NCI-H82 (cell line): ENCODE measurements at places on chromosomes 5 and 9.

DNA sequence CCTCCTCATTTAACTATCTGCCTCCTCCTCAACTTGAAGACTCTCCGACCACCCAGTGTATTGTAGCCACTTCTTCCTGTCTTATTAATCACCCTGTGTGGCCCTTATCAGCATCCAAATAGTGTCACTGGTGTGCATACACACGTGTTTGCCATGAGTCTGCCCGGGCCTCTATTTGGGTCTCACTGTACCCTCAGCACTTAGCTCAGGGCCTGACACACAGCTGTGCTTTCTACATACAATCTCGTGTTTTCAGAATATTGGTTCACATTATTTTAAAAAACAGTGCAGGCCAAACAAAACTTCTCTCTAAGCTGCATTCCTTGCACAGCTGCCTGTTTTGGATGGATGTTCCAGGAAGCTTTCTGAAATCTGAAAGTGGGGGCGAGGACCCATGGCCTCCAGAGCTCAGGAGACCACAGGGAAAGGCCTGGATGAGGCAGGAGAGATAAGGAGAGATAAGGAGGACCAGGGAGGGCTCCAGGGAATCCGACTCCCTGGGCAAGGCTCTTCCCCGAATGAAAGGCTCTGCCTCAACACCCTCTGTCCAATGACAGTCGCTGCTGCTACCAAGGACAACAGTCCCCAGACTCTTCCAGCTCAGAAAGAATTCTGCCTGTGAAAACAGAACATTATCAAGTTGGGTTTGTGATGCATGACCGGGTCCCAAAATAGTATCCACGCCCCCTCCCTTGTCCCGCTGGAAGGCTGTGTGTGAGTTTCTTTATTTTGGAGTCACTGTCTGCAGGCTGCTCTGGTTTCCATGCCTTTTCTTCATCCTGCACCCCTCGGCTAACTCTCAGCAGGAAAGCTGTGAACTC is 255.6 kb downstream of the NSG2 start:
- DNase-seq = no peak

GRCh38 chr5:126961702-126962101 is 68.7 kb downstream of the MARCHF3 start:
- DNase-seq = no peak

- no peak for DNase-seq
Measured at GRCh38 chr5:72644296-72644695, 137.1 kb upstream of the ZNF366 start.

DNA sequence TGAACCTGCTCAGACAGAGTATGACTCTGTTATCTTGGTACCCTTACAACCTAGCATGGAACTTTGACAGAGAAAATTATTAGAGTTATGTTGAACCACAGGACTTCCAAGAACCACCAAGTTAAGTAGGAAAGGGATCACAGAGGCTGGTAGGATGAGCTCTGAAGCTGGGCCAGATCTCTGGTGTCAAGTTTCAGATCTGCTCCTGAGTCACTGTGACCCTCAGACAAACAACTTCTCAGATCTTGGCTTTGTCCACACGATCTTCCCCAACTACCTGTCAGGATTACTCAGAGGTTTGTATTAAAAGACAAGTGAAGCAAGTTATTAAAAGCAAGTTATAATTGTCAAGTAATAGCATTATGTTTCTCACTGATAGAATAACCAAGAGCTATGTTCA is 189.0 kb downstream of the SEC61B start:
- DNase-seq = peak; percentile 8

GRCh38 chr9:112700085-112700484 is 17.8 kb downstream of the INIP start:
- DNase-seq = no peak

- no peak for DNase-seq
Measured at GRCh38 chr5:167712986-167713585, 578.4 kb upstream of the WWC1 start.

GRCh38 chr9:28616310-28616709 is 1043.0 kb upstream of the C9orf72 start:
- DNase-seq = no peak

- no peak for DNase-seq
Measured at GRCh38 chr5:5738797-5739489, 316.5 kb downstream of the ICE1 start.

- no peak for DNase-seq
Measured at GRCh38 chr5:78518365-78519197, 130.0 kb downstream of the LHFPL2 start.

DNA sequence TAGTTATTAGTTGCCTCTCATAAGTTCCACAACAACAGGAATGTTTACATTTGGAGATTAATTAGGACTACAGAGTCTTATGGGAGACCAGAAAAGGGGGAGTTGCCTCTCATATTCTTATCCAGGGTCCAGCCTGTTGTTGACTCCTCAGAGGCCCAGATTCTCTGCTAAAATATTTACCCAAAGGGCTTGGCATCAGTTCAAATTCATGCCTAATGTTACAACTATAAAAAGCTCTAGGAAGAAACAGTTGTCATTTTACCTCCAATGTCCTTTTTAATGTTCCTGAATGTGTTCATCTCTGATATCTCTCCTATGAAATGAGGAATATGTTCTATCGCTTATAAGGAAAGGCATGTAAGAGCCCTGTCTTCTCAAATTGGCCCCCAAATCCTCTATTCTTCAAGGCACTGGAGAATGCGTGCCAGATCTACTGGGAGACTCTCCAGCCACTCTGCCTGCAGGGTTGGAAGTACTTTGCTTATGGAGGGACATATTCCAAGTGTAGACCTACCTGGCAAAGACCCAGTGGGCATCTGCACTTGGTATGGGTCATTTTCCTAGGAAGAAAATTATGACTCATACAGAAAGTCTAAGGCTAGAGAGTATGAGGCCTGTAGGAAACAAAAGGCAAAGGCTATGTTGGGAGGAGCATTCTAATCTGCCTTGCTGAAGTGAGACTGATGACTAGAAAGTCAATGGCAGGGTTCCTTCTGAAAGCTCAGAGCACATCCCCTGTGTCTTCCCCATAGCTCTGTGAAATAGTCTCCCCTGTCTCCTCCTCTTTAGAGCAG is 192.6 kb downstream of the ESM1 start:
- no peak for DNase-seq

GRCh38 chr9:122076117-122076516 is 17.0 kb downstream of the TTLL11 start:
- no peak for DNase-seq

DNA sequence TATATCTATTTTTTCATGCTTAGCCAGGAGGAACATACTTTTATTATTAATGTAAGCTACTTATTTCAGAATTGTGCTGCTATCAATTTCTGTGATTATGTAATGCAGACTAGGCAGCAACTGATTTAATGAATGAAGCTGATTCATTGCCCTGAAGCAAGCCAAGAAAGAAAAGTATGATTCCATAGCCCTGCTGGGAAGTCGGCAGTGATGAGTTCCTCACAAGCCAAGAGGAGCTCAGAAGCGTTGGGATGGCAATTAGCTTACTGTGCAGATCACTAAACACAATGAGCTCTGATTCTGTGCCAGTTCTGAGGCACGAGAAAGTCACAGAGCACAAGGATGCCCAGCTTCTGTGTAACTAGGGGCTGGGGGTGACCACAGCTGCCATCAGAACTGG is 254.3 kb upstream of the KLF9 start:
- DNase-seq = no peak

GRCh38 chr5:65305913-65306312 is 175.8 kb downstream of the ADAMTS6 start:
- DNase-seq = no peak

GRCh38 chr5:9196403-9197227 is 349.3 kb downstream of the SEMA5A start:
- DNase-seq = peak; percentile 72

DNA sequence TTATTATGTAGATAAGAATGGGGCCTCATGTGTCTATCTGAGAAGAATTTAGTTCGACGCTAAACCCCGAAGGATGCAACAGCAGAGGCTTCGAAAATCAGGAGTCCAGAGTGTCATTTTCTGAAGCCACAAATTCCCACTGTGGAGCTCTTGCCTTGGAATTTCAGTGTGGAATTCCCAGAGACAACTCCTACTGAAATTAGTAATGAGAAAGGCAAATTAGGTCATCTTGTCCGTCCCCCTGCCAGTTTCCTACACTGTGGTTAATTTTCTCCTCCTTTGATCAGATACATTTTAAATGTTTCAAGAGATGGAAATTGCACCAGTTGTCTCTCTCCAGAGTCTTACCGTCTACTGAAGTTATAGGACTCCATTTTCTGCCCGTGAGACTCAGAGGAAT is 633.6 kb downstream of the BNC2 start:
- no peak for DNase-seq

- peak; percentile 98 for DNase-seq
Measured at GRCh38 chr5:138408023-138408422, 30.8 kb upstream of the REEP2 start.

GRCh38 chr5:1017691-1018455 is 9.3 kb downstream of the NKD2 start:
- no peak for DNase-seq

- no peak for DNase-seq
Measured at GRCh38 chr9:86819552-86819951, 127.8 kb downstream of the GAS1 start.

GRCh38 chr9:126303488-126303887 is 23.1 kb upstream of the MVB12B start:
- DNase-seq = peak; percentile 22

- DNase-seq = no peak
Measured at GRCh38 chr9:108905494-108905893, 28.4 kb downstream of the ELP1 start.

DNA sequence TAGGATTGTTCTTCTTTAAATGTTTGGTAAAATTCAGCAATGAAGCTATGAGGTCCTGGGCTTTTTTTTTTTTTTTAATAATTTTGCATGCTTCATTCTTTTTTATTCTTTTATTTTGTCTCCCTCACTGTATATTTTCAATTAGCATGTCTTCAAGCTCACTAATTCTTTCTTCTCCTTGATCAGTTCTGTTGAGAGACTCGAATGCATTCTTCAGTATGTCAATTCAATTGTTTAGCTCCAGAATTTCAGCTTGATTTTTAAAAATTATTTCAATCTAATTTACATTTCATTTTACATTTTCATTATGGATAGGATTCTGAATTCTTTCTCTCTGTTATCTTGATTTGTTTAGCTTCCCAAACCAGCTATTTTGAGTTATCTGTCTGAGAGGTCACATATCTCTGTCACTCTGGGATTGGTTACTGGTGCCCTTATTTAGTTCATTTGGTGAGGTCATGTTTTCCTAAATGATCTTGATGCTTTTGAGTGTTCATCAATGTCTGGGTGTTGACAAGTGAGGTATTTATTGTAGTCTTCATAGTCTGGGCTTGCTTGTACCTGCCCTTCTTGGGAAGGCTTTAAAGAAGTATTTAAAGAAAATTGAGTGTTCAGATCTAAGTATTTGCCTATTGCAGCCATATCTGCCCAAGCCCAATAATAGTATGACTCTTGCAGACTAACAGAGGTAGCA is 9.1 kb downstream of the LURAP1L start:
- no peak for DNase-seq

DNA sequence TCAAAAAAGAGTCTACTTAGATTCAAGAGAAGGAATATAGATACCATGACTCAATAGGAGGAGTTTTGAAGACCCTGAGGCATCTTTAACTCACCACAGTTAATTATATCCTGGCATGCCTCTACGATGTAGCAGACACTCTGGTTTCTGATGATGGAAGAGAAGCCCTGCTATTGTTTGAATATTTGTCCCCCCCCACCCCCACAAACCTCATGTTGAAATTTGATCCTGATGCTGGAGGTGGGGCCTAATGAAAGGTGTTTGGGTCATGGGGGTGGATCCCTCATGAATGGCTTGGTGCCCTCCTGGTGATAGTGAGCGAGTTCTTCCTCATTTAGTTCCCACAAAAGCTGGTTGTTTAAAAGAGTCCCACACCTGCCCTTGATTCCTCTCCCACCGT is 147.9 kb upstream of the TBCA start:
- no peak for DNase-seq

GRCh38 chr9:71431931-71432330 is 310.5 kb upstream of the TRPM3 start:
- no peak for DNase-seq

DNA sequence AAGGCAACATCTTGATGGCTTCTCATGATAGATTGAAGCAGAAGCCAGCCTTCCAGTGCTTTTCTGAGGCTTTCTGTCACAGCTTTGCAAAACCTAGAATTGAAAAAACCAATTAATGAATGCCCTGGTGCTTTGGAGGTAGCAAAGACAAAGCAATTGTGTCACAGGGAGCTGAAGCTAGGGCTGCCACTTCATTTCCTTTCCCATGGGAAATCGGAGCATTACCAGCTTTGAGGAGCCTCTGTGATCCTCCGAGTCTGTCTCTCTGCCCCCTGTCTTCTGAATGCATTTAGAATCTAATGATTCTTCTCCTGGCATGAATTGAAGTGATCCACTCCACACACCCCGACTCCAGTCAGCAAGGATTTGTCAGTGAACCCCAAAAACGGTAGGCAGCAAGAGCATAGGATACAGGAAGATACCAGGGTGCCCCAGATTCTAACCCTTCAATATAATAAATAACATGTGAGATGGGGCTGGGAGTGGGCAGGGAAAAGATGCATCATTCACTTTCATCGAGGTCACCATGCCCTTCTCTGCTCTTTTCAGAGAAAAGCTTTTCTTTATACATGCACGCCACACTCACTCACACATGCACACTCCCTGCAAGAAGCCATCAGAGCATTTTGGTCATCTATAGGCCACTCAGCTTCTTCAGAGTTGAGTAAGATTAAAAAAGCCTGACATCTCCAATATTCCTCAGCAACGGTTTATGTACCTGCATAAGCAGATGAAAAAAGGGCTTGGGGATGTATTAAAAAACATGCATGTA is 247.7 kb upstream of the ZNF462 start:
- DNase-seq = no peak

- no peak for DNase-seq
Measured at GRCh38 chr5:168364151-168364661, 72.8 kb downstream of the WWC1 start.

DNA sequence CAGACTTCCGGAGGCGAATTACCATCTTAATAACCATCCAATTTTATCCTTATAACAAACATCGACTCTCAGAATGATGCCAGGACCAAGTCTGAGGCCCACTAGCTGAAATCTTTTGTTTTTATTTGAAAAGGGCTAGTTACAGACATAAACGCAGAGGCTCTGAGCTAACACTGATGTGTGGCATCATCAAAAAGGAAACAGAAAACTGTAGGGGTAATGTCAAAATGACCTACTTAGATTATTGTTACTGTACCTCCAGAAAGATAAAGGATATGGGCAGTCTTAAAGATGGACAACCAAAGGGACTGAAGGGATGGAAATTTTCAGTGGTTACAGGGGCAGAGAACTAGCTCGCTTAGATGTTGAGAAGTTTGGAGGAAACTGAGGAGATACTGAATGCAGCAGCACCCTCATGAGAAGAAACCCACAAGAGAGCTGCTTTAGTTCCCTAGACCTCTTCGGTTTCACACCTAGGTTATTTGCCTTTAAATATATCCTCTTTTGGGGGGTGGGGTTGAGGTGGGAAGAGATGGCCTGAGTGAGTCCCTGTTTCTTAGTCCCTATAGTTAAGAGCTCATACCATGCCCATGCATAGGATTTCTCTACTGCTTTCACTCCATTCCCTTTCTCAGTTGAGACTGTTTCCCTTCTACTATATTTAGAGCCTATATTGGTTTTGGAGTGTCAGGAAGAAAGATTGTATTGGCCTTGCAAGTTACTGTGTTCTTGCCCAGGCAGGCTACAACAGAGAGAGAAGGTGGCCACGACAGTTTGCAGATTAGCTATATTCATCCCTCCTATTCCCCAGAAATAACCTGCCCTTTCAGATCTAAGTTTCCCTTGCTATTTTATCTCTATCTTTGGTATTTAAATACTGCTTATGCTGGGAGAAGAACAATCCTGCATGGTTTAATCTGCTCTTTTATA is 320.4 kb upstream of the EFNA5 start:
- no peak for DNase-seq

GRCh38 chr9:88828492-88828974 is 162.7 kb upstream of the S1PR3 start:
- DNase-seq = no peak
